ENCODE measurements at places on chromosomes 12 and 14.

DNA sequence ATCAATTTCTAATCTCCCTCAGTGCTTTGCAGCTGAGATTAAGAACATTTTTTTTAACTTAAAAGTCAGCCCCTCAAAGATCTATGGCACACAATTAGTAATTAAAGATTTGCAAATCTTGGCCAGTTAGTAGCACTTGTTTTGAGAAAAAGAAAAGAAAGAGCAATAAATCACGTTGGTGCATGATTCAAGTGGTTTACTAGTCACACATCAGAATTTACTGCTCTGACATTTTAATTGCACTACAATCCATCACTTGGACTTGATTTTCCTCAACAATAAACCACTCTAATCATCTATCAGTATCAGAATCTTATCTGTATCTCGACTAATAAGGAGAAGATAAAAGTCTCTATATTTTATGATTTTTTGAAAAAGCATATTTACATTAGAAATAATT lies 154.3 kb downstream of the HELB start:
- no peak for DNase-seq

- no peak for DNase-seq
Measured at GRCh38 chr12:11556682-11557081, 92.8 kb upstream of the ETV6 start.

- DNase-seq, result no peak
Measured at GRCh38 chr12:123354600-123354999, 10.0 kb downstream of the SBNO1 start.

DNA sequence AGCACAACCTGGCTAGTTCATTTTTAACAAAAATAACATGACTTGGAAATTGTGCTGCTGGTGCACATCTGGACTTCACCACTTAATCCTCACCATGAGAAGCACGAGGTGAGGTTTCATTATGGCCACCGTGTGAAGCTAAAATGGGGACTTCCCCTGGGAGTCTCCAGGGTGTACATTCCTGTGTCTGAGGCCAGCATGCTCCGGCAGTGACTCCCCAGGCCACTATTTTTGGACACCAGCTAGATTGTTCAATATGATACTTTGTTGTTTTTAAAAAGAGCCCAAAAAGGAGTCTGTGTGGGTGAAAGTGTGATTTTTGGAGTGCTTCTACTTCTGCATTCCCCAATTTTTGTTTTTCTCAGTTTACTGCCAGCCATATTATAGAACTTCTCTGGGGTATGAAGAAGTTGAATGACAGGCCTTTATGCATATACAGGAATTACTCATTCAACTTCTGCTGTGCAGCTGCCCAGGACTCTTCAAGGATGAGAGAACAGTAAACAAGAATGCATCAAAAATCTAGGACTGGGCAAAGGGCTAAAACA lies 16.9 kb upstream of the AICDA start:
- DNase-seq, result peak; percentile 52

- DNase-seq, result no peak
Measured at GRCh38 chr12:1419849-1420371, 174.5 kb downstream of the FBXL14 start.

DNA sequence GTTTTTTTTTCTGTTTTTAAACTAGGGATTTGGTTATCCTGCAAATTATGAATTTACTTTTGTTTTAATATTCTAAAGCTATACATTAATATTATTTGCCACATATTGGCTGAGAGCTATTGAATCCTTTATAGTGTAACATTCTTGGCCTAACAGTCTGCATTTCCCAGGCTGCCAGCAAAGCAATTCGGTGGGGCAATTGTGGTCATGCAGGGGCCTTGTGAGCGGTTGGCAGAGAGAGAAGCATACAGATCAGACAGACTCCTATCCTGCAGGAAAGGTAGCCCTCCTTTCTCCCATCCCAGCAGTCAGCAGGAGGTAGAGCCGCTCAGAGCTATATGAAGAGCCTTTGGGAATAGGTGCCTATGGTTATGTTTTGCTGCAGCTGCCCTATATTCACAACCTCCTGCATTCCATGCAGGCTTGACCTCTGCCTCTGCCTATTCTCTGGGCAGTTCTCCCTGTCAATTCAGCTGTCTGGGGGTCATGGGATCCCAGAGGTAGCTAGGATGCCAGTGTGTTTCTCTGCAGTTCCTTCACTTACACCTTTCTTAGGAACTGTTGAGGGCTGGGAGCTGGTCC lies 144.7 kb downstream of the GPHN start:
- no peak for DNase-seq

DNA sequence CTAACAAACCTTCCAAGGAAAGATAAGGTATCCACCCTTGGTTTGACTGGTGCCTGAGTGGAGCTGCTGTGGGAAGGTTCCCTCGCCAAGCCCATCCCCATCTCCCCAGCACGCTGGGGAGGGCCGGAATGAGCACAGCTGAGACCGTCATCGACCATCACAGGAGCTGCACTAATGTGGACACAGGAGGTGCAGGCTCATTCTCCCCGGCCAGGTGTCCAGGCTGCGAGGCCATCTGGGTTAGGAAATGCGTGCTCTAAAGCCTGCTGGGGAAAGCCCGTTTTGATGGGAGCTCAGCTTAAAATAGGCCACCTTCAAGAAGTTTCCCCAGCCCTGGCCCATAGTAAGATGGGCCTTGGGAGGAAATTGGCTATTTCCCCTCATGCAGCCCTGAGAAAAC lies 35.2 kb upstream of the FOXN3 start:
- DNase-seq, result no peak

DNA sequence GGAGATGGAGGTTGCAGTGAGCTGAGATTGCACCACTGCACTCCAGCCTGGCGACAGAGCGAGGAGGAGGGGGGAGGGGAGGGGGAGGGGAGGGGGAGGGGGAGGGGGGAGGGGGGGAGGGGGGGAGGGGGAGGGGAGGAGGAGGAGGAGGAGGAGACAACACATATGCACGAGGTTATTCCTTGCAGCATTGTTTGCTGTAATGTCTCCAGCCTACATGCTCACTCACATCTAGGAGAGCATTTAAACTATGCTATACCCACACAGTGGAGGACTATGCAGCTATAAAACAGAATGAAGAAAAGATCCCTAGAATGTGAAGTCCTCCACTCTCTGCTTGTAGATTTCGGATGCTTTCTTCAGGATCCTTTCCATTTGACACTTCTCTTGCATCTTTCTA lies 3.5 kb upstream of the HIGD1C start:
- no peak for DNase-seq

DNA sequence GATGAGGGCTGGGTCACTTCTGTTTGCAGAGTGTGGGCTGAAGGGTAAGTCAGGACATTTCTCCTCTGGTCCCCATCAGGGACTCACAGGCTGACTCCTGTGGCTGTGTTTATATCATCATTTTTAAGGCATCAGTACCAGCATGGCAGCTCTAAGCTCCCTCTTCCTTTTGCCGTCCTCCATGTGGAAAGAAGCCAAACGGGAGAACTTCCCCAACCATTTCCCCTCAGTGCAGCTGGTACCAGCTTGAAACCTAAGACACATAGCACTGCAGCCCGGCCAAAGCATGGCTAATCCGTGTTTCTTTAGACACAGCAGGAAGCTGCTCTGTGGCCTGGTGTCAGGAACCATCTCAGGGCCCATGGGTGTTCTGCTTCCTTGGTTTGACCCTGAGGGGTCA lies 31.9 kb upstream of the ATP2A2 start:
- no peak for DNase-seq

- DNase-seq, result peak; percentile 76
Measured at GRCh38 chr14:55389330-55389729, 22.3 kb downstream of the ATG14 start.

- DNase-seq, result no peak
Measured at GRCh38 chr12:28171356-28172060, 18.7 kb upstream of the CCDC91 start.

DNA sequence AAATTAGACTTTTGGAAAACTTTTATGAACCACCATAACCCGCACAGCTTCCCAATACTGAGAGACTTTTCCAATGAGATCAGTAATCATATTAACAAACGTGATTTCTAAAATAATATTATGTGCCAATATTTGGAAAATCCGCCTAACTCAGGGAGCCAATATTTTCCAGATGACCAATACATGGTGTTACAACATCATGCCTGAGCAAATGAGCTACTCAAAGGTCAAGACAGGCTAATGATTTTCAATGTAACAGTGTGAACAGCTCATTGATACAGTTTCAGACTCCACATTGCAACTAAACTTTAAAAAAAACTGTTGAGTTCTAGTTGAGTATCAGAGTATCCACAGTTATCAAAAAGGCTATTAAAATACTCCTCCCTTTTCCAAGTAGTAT lies 46.8 kb downstream of the RNF34 start:
- no peak for DNase-seq
